ENCODE measurements at places on chromosomes 11 and 22.
A peak's percentile ranks its signal among the peaks of the same experiment; 100 is the strongest.

DNA sequence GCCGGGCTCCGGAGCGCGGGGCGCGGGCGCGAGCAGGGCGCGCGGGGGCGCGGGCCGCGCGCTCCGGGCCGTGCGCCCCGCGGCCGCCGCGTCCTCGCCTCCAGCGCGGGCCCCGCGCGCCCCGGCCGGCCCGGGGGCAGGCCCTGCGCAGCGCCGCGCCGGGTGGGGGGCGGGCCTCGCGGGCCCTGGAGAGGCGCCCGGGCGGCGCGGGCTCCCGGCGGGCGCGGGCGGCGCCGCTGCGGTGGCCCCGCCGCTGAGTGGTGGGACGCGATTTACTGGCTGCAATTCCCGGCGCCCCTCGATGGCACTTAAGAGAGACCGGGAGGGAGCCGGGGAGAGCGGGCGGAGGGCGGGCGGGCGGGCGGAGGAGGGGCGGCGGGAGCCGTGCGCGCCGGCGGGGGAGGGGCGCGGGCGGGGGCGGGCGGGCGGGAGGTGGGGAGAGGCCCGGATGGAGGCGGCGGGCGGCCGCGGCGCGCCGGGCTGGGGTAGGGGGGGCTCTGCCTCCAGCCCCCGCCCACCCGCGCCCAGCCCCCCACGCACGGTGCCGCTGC, 73.2 kb upstream of the TCF20 start:
- DNase-seq, result peak; percentile 75

DNA sequence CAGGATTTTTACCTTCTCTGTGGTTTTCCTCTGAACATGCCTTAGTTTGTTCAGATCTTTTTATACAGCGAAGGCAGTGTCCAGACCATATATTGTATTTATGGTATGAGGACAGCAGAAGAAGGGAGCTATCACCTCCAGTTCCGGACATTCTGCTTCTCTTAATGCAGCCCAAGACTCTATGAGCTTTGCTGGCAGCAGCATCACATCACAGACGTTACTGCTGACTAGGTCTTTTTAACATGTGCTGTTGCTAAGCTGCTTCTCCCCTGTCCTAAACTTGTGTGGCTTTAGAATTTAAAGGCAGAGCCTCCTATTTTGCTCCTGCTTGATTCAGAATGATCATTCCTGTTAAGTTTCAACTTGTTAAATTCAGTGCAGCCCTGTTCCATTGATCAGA, 13.4 kb downstream of the MICAL2 start:
- no peak for DNase-seq

DNA sequence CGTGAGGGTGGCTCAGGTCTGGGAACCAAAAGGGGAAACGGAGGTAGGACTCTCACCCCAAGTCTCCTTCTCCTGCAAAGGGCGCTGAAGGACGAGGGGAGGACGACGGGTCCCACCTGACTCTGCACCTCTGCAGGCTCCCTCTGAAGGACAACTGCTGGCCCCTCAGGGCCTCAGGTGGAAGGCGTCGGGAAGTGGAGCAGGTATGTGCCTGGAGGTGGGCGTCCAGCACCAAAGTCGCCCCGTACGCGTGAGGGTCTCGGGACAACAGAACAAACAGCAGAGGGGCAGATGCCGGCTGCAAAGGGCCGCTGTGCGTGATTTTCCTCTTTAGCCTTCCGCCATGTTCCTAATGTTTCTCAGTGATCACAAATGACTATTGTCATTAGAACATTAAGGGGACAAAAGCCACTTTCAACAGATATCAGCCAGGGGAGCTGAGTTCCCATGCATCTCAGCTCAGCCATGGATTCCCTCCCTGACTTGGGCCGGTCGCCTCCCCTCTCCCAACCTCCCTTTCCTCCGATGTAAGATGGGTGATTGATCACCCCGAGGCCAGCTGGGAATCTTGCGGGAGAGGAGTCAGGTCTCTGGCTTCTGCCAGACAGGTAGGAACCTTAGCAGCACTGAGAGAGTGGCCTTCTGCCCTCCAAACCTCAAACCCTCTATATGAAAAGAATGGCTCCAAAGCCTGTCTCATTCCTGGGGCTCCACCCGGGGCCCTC, 836 bp downstream of the SLC16A8 start:
- no peak for DNase-seq

GRCh38 chr11:729492-730074, 17.7 kb upstream of the TALDO1 start:
- no peak for DNase-seq

- no peak for DNase-seq
Observed at GRCh38 chr22:20787746-20788626, 14.1 kb downstream of the SERPIND1 start.

DNA sequence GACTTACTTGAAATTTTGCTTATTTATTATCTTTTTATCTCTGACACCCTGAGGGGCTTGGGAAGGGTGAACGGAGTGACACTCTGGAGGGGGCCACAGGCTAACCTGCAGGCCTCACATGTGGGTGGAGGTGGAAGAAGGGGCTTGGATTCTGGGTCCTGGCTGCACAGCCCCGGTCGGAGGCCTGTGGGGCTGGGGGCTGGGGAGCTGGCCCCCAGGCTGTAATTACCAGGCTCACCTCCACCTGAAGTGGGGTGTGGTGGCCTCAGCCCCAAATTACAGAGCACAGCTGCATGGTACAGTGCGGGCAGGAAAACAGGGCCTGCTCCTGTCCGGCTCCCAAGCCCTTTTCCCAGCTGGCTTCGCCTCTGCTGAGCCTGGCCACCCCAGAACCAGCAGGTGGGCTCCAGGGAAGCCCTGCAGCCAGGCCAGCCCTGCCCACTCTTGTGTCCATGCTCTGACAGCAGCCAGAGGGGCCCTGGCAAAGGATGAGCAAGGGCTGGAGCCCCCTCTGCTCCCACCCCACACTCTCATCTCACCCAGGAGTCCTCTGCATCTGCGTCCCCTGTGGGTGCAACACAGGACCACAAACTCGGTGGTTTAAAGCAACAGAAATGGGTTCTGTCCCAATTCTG, 48.0 kb downstream of the IGF2 start:
- DNase-seq, result no peak

- no peak for DNase-seq
Observed at GRCh38 chr22:33896154-33896553, 24.1 kb downstream of the LARGE1 start.

GRCh38 chr11:120034881-120035630, 102.9 kb downstream of the TRIM29 start:
- DNase-seq, result peak; percentile 2

- DNase-seq, result no peak
Observed at GRCh38 chr22:27032091-27032761, 374.8 kb downstream of the MIAT start.

DNA sequence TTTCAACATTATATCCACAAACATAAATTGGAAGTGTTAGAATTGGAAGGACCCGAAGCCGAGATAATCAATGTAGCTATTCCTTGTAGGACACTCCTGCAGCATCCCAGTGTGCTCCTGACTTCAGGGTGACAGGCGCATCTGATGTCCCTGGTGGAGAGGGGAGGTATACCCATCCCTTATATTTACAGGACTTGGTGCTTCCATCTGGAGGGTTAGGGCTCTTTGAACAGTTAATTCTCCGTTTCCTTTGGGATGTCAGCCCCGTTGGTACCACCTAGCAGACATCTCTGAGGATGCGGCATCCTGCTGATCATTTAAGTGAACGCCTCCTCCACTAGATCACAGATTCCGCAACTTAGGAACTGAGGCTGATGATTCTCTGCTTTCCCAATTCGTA, 451.3 kb downstream of the OPCML start:
- DNase-seq, result no peak

DNA sequence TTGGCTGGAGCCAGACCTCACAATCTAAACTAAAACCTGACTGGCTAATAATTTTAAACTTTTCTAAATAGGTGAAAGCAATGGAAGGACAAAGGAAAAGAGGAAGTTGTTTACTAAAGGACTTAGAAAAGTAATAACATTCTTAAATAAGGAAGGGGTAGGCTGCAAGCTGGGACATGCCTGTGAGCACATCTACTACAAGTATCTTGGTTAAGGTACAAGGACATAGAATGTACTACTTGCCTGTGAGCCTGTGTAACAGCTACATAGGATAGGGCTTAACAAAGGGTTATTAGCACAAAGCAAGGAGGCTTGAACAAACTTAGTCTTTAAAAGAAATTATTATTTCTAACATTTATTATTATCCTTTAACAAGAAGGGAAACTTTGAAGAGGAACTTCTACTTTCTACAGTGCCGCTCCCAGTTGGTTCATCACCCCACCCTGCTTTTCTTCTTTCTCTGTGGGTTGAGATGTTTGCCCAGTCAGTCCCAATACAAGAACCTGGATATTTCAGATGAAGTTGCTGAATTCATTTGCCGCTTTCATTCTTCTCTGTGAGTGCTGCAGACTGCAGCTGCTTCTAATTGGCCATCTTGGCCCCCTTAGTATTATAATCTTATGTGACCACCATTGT, 87.5 kb downstream of the PRMT3 start:
- DNase-seq, result no peak

All from GM13977 (cell line).